ENCODE measurements at places on chromosomes 3 and 15.

GRCh38 chr3:11213810-11214450, 58.3 kb upstream of the ATG7 start:
- DNase-seq, result no peak

- no peak for DNase-seq
Measured at GRCh38 chr3:155906900-155907299, 36.5 kb downstream of the GMPS start.

DNA sequence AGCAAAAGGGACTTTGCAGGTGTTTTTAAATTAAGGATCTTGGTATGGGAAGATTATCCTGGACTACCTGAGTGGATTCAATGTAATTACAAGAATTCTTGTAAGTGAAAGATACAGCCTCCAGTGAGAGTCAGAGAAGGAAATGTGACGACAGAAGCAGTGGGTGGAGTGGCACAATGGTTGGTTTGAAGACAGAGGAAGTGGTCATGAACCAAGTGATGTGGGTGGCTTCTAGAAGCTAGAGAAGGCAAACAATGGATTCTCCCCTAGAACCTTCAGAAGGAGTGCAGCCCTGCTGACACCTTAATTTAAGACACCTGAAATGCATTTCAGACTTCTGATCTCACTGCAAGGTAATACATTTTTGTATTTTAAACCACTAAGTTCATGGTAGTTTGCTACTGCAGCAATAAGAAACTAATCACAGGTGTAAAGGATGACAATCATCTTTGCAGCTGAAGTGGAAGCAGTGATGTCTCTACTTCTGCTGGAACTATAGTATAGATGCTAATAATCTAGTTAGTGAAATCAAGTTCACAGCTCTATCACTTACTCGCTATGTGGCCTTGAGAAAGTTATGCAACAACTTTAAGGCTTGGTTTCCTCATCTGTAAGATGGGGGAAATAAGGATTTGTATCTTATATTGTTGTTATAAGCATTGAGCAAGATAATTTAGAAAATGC, 403.4 kb upstream of the SUCLG2 start:
- DNase-seq, result peak; percentile 42

GRCh38 chr3:35241236-35241635, 398.1 kb upstream of the ARPP21 start:
- no peak for DNase-seq

- no peak for DNase-seq
Measured at GRCh38 chr15:91694131-91694830, 159.2 kb upstream of the SLCO3A1 start.

DNA sequence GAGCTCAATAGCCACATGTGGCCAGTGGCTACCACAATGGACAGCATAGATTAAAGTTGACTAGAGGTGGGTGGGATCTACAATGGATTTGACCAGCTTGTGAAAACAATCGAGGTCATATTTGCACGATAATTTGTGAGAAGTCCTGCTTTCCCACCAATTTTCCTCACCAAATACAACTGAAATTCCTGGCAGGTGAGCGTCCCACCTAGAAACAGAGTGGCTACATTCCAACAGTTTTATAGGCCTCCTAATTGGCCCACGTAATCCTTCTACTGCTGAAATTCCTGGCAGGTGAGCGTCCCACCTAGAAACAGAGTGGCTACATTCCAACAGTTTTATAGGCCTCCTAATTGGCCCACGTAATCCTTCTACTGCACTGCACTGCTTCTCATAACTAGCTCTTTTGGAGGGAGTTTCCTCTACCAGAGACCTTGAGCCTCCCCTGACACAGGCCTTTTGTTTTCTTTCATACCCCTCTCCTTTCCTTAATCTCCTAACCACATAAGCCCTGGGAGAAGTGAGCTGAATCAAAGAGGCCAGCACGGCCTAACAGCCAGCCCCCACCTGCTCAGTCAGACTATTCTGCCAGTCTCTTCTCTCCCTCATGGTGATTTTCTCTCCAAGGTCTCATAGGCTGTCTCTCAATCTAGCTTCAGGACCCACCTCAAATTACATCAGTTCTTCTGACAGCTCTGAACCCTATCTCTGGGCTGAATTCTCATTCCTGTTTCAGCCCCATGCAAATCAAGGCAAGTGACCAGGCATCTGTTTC, 80.2 kb downstream of the BFSP2 start:
- no peak for DNase-seq

DNA sequence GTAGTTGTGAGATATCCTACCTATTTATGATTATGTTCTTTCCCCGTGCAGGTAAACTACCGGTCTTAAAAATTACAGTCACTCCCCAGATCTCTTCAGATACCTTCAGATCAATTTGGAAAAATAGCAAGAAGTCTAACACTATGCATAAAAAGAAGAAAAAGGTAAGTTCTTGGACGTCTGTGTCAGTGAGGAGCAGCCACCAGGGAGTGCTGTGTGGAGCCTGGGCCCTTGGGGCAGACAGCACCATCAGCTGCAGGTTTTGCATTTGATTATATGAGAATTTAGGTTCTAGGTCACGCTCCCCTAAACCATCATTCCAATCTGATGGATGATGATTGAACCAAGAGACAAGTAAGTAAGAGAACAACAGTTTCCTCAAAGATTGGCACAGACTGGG, 8.9 kb upstream of the RNF7 start:
- DNase-seq, result no peak

DNA sequence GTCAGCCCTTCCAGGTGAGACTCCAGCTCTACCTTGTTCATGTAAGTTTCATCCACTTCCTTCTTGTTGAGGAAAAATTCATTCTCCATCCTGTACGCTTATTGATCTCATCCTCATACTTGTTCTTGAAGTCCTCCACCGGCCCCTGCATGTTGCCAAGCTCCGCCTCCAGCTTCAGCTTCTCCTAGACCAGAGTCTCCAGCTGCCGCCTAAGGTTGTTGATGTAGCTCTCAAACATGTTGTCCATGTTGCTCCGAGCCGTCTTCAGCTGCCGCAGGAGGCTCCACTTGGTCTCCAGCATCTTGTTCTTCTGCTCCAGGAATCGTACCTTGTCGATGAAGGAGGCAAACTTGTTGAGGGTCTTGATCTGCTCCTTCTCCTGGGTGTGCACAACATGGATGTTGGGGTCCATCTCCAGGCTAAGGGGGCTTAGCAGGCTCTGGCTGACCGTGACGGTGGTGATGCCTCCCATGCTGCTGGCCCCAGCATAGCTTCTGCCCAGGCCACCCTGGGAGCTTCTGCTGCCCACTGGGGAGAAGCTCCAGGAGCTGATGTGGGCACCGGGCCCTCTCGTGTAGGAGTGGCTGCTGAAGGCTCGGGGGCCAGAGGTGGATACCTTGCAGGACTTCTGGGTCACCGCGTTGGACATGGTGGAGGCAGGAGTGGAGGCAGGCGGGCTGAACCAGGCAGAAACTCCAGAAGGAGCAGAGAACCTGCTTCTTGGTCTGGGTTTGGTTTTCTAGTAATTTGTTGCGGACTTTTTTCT, 422.6 kb upstream of the ARPP21 start:
- no peak for DNase-seq

DNA sequence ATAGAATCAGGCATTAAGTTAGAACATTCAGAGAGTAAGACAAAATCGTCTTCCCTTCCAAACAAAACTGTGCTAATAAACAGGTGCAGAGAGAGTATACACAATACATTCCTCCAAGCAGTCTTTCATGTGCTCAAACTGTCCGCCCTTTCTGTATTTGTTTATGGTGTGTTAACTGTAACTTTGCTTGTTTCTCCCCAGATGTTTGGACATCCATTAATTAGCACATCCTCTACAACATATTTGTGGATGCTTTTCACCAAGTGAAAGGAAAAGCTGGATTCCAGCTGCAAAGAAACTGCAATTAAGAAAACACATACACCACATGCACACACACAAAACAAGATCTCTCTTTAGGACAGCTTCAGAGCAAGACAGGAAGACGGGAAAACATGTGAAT, 912.6 kb downstream of the NTRK3 start:
- no peak for DNase-seq

DNA sequence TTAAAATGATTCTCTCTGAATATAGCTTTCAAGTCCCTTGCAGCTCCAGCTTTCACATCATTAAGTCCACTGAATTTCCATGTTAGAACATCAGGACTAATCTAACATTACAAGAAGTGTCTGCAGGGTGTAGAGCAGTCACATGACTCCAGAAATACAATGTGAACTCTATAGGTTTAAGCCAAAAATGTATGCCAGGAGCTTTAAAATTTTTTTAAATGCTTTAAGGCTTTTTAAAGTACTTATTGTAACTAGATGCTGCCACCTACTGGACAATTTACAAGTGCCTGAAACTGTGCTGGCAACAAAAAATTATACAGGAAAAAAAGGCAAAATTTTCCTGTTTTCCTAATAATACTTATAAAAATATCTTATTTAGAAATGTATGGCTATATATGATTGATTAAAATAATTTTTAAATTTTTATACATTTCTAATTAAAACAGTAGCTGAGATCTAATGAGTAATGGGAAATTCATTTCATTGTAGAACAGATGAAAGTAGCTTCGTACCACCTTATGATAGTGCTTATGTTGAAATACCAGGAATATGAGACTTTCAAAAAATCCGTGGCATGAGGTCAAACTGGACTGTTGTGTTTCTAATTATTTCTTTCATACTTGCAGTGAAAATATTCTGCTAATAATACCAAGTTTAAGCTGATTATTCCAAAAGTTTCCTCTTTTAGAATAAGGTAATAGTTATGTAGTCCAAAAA, 25.7 kb downstream of the FSIP1 start:
- no peak for DNase-seq

GRCh38 chr15:79172032-79172481, 81.5 kb upstream of the RASGRF1 start:
- no peak for DNase-seq

GRCh38 chr3:44954962-44955361, 21.0 kb downstream of the ZDHHC3 start:
- DNase-seq, result no peak

GRCh38 chr3:54882129-54882833, 45.6 kb downstream of the LRTM1 start:
- no peak for DNase-seq

- DNase-seq, result no peak
Measured at GRCh38 chr3:122578069-122578740, 755 bp downstream of the PARP15 start.
